ENCODE measurements at places on chromosomes 1 and 21.

DNA sequence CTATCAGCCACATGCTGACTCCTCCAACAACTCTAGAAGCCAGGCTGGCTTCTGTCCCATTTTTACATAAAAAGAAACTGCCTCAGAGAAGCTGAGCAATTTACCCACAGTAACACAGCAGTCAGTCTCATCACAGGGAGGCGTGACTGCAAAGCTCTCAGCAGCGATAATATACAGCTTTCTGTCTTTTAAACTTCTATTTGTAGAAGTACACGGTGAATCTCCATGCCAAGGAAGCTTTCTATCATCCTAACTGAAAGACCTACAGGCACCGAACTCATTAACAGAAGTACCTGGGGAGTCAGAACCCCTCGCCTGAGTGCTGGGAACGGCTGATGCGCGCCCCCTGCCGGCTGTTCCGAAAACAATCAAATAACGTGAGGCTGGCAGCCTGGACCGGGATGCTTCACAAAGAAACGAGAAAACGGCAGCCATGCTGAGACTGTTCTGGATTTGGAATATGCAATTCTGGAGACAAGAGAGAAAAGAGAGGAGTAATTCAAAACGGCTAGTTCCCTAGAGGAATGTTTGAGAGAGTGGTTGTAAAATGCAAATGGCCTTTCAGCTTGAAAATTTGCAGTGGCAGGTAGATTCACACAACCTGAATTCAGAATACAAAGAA lies 43.5 kb upstream of the RAB4A start:
- DNase-seq, result peak; percentile 87

DNA sequence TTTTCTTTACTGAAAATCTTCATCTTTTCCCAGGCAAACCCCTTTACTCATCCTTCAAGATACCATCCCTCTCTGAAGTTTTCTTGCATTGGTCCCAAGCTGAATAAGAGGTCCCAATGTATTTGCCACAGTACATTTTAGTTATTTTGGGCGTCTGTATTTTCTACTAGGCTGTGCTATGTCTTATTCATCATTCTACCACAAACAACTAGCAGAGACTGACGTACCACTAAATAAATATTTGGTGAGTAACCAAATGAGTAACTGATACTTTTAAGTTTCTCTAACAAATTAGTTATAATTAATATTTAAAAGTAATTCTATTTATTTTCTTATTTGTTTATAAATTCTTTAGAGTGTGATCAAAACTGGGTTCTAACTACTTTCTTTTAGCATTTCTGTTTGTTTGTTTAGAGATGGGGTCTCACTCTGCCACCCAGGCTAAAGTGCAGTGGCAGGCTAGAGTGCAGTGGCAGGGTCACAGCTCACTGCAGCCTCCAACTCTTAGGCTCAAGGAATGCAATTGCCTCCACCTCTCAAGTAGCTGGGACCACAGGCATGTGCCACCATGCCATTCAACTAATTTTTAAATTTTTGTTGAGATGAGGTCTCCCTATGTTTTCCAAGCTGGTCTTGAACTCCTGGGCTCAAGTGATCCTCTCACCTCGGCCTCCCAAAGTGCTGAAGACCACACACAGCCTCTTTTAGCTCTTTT lies 33.1 kb downstream of the NDC1 start:
- no peak for DNase-seq

DNA sequence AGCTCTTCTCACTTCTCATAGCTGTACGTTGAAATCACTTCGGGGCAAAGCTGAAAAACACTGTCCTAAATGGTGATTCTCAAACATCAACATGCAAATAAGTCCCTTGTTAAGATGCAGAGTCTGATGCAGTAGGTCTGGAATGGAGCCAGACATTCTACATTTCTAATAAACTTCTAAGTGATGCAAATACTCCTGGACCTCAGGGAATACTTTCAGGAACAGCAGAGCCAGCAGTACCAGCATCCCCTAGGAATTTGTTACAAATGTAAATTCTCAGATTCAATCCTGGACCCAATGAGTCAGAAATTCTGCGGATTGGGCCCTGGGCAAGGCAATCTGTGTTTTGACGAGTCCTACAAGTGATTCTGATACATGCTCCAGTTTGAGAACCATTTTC lies 152.3 kb downstream of the PCNX2 start:
- no peak for DNase-seq

DNA sequence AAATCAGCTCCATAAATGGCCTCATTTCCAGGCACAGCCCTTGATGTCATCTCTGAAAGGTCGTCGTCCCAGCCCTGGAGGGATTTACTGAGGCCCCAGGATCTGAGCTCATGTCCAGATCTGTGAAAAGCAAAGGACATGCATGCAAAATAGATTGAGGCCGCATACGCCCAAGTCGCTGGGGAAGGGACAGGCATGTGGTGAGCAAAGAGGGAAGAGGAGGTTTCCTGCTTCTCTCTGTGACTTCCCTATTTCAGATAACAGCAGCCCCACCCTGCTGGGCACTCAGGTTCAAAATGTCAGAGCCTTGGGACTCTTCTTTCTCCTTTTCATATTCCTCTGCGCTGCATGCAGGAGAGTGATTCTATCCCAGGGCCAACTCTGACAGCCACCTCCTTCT lies 197.2 kb downstream of the ADSS2 start:
- DNase-seq, result no peak

DNA sequence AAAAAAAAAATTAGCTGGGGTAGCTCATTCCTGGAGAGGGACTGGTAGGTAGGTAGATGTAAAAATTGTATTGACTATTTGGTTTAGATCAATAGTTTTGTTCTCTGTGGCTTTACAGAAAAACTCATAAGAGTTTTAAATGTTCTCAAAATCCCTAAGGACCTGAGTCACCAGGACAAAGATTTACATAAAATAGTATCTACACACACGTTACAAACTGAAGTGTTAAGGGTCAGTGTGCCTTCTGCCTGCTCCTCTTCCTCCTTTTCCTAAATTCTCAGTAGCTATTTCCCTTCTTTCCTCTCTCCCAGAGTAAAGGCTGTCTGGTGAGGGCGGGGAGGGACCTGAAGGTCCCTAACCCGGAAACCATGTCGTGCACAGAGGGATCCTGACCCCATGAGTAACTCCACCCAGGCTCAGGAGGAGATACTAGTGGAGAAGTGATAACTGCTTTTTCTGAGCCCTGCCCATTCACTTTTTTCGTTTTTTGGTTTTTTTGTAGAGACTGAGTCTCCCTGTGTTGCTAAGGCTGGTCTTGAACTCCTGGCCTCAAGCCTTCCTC lies 8.1 kb downstream of the PLEKHM2 start:
- no peak for DNase-seq

DNA sequence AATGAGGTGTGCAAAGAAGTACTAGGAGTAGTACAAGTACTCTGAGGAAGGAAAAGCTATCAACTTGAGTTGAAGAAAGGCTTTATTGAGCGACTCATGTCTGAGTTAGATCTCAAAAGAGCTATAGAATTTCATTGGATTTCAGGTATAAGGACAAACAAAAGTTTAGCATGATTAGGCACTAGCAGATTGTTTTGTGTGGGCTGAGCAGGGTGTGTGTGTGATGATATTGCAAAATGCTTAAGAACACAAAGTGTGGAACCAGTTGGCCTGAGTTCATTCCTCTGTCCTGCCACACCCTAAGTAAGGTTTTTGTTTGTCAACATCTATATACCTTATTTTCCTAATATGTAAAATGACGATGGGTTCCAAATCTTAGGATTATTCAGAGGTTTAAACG lies 158.9 kb downstream of the KCNK2 start:
- no peak for DNase-seq

GRCh38 chr1:112575154-112575804 lies 43.7 kb downstream of the ST7L start:
- DNase-seq, result no peak

- DNase-seq, result no peak
Measured at GRCh38 chr1:111653709-111654108, 34.1 kb downstream of the RAP1A start.

- no peak for DNase-seq
Measured at GRCh38 chr1:43448955-43449707, 4.6 kb downstream of the HYI start.

DNA sequence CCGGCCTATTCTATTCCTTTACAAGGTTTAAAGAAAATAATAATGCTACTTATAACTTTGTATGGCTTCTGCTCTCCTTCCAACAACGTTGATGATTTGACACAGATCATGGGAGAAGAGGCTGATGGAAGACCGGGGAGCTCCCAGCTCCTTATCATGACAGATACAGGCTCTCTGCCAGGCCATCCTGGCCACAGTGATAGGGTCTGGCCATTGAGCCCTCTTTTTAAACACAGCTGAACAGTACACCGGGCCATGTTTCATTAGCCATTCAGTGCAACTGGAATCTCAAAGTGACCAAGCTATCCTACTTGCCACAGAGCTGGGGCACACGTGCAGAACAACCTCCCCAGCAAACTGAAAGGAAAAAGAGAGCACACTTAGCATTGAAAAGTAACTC lies 34.9 kb downstream of the DNAJC11 start:
- no peak for DNase-seq

- DNase-seq, result no peak
Measured at GRCh38 chr1:223230161-223230881, 87.3 kb upstream of the TLR5 start.

- no peak for DNase-seq
Measured at GRCh38 chr21:45253180-45253579, 34.5 kb downstream of the POFUT2 start.
